AG20443 (cell line): ENCODE measurements at places on chromosomes 12 and 14.

- DNase-seq: no peak
These were observed 48.7 kb downstream of the HEATR5A start for GRCh38 chr14:31371646-31372045.

DNA sequence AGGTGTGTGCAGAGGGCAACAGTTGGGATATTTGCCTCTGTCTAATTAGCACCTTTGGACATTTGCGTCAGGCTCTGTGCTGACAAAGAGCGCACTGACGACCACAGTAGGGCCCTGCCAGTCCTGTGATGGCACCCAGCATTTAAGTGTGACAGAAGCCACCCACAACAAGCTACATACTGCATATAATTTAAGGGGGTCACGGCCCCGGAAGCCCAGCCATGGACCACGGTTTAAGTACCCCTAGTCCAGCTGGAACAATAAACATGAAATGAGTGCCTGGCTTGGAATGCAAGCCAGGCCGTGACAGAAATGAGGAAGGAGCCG, 16.8 kb upstream of the DYNC1H1 start:
- DNase-seq: no peak

DNA sequence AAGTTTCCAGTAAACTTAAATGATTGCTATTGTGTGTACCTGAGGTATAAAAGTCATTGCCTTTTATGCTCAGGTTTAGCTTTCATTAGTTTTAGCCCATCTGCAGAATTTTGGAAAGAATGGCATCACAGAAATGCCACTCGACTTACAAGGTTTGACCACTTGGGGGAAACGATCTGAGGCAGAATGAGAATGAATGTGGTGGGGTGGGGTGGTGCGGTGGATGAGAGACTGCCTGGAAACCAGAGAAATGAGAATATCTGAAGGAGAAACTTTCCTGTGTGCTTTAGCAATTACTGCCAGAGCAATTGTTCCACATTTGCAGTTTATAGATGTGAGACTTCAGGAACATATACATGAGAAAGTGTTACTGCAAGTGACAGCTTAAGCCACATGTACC, 225.4 kb upstream of the PDE3A start:
- no peak for DNase-seq

GRCh38 chr12:74043343-74043742, 494.3 kb upstream of the ATXN7L3B start:
- no peak for DNase-seq

- DNase-seq: no peak
These were observed 52.8 kb upstream of the SRSF5 start for GRCh38 chr14:69713993-69714679.

DNA sequence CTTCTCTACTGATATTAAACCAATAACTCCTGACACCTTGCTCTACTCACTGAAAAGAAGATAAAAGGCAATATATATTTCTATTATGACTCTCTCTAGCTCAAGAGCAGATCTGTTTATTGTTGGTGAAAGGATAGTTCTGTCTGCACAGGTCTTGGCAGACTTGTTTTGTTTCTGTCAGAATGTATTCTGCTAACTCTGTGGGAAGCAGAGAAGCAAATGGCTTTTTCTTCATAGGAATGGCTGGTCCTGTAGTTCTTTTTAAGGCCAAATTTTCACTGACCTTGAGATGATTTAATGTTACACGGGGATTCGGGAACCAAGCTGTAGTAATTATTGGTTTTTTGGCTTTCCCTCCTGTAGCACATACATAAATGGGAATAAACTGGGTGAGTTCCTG, 512.1 kb downstream of the DIO2 start:
- DNase-seq: no peak

GRCh38 chr12:8941691-8942478, 7.6 kb downstream of the M6PR start:
- DNase-seq: no peak

GRCh38 chr12:120748242-120748641, 22.6 kb downstream of the ACADS start:
- DNase-seq: no peak

GRCh38 chr12:40976546-40976945, 211.6 kb upstream of the PDZRN4 start:
- no peak for DNase-seq

DNA sequence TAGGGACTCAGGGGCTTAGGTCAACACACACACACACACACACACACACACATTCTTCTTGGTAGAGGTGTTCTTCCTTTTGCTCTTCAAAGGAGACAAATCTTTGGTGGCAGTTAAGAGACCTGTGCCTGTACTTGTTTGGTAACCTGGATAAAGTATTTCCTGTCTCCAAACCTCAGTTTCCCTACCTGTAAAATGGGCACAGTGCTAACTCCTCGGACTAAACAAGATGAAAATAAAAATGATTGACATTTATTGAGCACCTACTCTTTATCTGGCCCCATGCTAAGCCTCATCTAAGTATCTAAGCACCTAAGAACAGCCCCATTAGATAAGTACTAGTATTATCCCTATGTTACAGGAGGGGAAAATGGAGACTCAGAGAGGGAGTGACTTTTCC, 220.8 kb upstream of the MYL2 start:
- no peak for DNase-seq

- DNase-seq: peak; percentile 1
These were observed 579.4 kb downstream of the ALG10 start for GRCh38 chr12:34601689-34602088.

- DNase-seq: no peak
These were observed 9.0 kb upstream of the DCAF4 start for GRCh38 chr14:72917094-72917802.

DNA sequence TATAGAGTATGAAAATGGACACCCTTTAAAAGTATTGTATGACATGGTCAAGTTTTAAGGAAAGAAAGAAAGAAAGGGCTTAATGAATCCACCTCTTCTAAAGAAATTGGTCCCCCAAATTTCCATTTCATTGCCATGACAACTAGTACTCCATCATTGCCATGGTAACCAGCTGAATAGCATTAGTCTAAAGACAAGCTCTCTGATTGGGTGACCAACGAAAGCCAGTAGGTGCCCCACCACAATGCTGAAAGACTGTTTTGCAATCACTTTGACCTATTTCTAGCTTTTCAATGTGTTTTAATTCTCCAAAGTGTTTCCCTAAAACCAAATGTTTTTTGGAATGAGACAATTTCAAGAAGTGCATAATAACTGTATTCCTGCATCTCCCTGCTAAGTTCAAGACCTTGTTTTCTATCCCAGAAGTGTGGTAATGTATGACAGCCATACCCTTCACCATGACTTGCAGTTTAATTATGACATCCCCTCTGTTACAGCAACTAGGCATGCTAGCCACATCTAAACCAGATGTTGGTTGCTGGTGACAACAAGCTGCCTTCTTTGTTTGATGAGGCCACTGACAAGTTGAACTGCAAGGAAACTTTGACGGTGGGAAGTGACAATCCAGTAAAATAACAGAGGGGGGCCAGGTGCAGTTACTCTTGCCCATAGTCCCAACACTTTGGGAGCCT, 46.7 kb downstream of the KICS2 start:
- peak; percentile 30 for DNase-seq

- DNase-seq: no peak
These were observed 46.6 kb upstream of the TMTC1 start for GRCh38 chr12:29830391-29830790.

- DNase-seq: no peak
These were observed 242.0 kb downstream of the BMP4 start for GRCh38 chr14:53714495-53715192.

DNA sequence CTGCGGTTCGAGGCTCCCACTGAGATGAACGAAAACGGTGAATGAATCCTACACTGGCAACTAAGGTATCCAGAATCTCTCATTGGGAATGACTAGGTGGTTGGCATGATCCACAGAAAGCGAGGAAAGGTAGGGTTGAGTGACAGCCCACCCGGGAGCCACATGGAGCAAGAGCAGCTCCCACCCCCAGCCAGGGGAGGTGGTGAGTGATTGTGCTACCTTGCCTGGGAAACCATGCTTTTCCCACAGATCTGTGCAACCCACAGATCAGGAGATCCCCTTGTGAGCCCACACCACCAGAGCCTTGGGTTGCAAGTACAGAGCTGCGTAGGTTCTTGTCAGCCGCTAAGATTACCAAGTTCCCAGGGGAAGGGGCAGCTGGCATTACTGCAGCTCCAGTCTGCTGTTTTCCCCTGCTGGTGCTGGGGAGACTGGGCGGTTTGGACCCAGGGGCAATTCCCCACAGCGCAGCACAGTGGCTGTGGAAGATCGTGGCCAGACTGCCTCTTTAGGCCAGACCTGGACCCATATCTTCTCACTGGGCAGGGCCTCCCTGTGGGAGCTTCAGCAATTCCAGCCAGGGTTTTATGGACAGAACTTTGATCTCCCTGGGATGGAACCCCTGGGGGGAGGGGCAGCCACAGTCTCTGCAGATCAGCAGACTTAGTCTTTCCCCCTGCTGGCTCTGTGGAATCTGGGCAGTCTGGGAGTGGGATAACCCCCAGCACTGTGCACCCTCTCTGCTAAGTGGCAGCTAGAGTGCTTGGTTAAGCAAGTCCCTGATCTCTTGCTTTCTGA, 44.6 kb upstream of the PPP4R3A start:
- no peak for DNase-seq

- DNase-seq: no peak
These were observed 223.1 kb downstream of the ANO6 start for GRCh38 chr12:45439039-45439438.

GRCh38 chr14:53187921-53188463, 34.9 kb upstream of the DDHD1 start:
- no peak for DNase-seq

DNA sequence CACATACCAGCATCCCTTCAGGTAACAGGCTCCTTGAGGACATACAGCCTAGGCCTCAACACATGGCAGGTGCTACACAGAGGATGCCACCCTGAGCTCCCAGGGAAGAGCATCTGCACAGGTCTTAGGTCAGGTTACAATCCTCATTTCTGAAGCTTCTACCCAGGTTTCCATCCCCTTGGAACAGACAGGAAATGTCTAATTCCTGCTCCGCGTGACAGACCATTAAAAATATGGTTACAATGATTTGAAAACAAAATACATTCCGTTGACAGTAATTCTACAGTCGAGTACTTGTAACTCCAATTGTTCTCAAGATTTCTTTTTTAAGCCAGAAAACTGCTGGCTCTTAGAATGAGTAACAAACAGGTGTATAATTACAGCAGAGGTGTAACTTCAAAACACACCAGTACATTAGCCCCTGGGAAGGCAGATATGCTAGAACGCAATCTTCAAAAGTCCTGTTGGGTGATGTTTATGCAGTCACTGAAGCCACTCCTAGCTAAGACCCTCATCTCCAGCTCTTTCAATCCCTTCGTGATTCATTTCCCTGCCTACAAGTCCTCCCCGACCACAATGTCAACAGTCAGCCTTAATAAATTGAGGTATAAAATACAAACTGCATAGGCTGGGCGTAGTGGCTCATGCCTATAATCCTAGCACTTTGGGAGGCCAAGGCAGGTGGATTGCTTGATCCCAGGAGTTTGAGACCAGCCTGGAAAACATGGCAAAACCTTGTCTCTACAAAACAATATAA, 11.6 kb downstream of the SETD3 start:
- DNase-seq: no peak
